ENCODE measurements at places on chromosomes 2 and 18.

DNA sequence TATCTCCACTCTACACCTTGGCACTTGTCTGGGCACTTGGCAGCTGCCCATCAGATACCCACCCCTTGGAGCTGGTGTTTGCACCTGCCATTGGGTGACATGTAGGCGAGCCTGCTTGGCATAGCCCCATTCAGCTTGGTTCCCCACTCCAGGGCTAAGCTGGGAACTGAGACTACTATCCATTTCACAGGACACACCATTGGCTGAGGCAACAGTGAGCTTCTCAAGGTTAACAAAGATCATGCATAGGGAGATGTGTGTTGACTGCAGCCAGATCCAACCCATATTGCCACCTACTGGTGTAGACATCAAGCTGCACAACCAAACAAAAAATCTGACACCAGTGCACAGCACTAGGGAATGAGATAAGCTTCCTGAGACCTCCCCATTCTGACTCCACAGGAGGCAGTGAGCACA lies 1389.8 kb upstream of the TMEFF2 start:
- DNase-seq: peak; percentile 7

DNA sequence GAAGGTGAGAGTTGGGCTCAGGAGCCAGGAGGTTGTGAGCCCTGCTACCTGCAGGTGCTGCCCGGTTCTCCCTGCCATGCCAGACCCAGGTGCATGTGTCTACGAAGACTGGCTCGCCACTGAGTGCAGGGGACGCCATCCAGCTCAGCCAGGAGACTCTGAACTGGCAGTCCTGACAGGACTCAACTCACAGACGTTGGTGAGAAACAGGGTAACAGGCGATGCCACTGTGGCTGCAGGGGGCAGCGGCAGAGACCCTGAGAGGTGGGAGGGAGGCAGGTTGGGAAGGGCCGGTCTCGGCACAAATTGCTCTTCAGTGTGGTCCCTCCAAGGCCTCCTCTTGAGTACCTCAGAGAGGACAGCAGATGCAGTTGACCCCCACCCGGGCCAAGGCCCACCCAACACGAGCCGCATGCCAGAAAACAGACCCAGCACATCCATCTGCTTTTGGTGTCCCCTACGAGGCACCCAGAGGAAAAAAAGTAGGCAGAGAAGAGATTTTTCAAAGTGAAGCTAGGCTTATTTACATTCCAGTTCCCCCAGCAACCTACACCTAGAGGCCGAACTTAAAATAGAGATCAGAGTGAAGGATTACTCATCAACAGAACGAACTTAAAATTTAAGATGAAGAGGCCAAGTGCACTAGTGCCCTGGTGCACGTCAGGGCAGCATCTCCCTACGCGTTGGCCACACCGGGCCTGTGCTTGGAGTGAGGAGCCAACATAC lies 184.8 kb downstream of the SEPTIN10 start:
- no peak for DNase-seq

GRCh38 chr2:950080-950966 lies at the start of gene SNTG2:
Gene SNTG2, plus strand, starts transcription at chr2:950849. Its CDS starts 148 bp downstream, at chr2:950997.
- DNase-seq: no peak

DNA sequence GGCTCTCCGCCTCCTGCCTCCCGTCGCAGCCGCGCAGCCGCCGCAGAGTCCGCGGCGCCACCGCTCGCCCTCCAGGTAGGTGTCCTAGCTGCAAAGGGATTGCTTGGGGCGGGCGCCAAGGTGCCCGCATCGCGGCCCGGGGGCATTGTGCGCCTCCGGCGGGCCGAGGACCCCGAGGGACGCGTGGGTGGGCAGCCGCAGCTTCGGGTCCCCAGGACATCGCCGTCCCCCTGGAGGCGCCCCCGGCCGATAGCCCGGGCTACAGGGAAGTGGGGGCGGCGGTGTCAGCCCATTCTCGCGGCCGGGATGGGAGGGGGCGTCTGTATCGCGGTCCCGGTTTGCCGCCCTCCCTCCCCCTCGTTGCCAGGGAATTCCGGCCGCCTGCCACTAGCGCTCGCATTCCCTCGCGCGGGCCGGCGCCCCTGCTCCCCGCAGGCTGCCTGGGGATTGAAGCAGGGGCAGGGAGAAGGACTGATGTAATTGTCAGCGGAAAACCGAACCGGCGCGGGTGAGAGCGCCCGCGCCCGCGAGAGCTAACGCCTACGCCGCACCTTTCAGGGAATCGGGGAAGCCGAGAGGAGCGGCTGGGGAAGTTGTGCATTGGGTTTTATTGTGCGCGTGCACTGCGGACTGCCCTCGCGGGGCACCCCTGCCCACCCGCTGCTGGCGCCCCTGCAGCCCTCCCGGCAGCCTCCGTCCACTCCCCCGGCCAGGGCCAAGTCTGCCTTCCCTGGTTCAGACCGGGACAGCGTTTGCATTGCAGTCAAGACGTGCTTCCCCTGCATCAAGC lies 483 bp downstream of the OSBPL6 start:
- DNase-seq: peak; percentile 13

DNA sequence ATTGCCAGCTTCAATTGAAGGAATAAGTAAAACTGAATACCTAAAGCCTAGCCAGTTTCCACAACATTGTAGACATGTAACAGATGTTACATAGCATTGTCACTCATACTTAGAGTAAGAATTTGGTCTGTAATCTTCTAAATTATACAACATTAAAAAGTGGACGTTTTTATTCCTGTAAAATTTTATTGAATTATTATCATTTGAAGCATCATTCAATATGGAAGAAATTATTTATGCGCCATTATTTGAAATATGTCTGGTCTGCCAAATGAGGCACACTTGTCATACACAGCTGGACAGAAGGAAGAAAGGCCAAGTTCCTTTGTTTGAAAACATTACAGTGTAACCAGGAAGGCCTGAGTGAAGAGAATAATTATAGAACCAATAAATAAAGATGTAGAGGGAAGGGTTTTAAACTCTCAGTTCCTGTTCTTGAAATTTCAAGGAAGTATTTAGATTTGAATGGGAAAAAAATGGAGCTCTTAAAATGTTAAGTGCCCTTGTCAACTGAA lies 575.5 kb downstream of the LRRTM4 start:
- no peak for DNase-seq

- DNase-seq: no peak
These were observed 130.6 kb downstream of the SPOPL start for GRCh38 chr2:138632066-138632620.

DNA sequence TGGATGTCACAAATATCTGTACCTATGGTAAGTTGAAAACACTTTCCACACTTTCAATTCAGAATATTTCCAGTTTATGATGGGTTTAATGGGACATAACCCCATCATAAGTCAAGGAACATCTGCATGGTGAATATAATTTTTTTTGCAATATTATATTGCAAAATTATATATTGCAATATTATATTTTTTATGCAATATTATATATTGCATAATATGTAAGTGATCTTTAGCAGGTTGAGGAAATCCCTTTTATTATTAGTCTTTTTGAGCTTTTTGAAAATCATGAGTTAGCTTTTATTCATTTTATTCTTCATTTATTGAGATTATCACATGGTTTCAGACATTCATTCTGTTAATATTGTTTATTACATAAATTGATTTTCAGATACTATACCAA lies 342.2 kb upstream of the GALNT5 start:
- no peak for DNase-seq

DNA sequence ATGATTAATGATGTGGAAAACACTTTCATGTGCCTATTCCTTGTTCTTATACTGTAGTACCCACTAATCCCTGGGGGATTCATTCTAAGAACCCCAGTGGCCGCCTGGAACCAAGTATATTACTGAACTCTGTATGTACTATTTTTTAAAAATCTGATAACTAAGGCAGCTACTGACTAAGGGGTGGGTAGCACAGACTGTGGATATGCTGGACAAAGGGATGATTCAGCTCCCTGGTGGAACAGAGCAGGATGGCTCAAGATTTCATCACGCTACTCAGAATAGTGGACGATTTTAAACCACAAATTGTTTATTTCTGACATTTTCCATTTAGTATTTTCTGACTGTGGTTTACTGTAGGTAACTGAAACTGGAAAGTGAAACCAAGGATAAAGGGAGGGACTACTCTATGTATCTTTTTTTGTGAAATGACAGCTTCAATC lies 41.8 kb upstream of the CDC42EP3 start:
- peak; percentile 32 for DNase-seq

DNA sequence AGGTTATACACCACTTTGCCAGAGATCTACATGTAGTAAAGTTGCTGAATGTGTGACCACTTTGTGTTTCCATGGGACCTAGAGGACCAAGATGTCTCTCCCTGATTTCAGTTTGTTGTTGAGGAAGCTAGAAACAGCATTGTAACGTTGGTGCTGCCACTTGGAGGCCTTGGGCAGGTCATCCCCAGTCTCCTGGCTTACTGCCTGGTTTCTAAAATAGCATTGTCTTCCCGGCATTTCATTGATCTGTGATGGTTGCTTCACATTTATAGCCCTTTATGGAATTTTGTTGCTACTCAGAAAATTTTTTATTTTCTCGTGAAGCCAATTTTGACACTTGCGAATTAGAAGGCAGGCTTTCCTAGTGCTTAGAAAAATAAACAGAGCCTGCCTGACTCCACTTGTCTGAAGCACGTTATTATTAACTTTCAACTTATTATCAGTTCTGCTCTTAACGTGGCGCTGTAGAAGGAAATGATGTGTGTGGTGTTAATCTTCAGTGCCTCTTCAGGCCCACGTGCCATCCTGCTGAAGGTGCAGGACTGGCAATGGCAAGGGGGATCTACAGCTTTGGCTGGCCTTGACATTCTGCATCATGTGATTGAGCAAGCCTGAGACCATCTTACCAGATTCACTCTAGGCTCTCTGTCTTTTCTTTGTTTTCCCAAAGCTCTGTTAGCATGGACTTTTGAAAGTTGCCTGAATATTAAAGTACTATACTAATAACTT lies 59.9 kb downstream of the INPP4A start:
- no peak for DNase-seq

GRCh38 chr2:172806493-172806892 lies 70.8 kb downstream of the RAPGEF4 start:
- peak; percentile 61 for DNase-seq

DNA sequence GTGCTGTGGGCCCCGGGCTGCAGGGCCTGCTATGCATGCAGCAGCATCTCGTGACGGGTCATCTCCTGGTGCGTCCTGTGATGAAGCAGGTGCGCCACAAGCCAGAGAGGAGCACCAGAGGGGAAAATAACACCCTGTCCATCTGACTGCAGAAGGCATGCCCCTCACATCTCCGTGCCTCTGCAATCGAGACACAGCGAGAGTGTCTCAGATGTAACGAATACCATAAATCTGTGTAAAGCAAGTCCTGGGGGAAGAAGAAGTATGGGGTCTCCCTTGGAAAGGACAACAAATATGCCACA lies 137.5 kb downstream of the PTGR3 start:
- DNase-seq: no peak

GRCh38 chr2:6054161-6054671 lies 362.0 kb downstream of the SOX11 start:
- DNase-seq: no peak

GRCh38 chr2:169546756-169547155 lies 26.9 kb downstream of the FASTKD1 start:
- no peak for DNase-seq

DNA sequence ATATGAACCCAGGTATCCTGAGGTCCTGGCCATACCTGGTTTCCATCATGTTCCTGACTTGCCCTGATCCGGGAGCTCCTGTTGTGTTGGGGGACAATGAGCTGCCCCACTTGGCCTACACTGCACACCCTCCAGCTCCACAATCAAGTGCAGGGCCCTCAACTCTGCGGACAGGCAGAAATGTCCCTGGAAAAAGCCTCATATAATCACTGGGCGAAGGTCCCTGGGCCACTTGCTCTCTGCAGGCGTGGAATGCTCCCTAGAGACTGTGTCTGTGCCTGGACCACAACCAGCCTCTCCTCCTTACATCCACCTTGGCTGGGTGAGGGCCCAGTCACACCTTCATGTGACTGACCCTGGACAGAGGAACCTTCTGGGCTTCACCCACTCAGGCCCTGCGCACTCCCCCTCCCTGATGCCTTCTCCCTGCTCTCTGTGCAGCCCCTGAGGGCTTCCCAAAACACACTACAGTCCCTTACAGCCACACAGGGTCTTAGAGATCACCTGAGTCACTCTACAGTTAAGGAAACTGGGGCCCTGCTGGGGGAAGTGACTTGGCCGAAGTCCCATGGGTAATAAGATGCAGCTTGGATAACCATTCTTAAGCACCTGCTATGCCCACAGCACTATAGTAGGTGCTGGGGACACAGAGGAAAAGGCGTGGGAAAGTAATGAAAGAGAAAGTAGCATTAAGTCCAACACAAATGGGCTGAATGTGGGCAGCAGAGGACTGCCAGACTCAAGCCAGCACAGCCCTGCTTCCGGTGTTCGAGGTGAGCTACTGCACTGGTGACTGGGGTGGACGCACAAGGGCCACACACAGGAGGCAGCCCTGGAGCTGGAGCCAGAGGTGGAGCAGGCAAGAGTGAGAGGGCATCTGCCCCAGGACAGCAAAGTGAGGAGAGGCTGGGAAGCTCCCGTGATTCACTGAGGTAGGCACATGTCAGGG lies 9.8 kb downstream of the BOLA3 start:
- DNase-seq: no peak

DNA sequence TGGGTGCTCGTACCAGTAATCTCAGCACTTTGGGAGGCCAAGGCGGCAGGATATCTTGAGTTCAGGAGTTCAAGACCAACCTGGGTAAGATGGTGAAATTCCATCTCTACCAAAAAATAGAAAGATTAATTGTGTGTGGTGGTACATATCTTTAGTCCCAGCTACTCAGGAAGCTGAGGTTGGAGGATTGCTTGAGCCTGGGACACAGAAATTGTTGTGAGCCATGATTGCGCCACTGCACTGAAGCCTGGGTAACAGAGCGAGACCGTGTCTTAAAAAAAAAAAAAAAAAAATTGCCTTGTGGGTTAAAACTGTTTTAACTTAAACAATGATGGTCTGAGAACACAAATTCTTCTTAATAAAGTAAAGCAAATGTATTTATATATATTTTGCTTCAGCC lies 49.6 kb downstream of the ATP9B start:
- DNase-seq: no peak

DNA sequence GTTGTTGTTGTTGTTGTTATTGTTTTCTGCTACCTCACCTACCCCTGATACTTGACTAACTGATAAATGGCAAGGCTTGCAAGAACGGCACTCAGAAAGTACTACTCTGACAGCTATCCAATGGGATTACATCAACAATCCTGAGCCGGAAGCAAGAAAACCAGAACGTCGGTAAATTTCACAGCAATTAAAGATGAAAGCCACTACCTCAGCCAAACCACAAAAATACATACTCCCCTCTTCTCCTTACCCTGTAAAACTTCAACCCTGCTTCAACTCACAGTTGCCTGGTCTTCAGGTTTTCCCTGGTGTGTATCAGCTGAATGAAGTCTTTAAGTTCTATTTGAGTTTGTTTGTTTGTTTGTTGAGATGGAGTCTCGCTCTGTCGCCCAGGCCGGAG lies 293.7 kb upstream of the RND3 start:
- DNase-seq: no peak

- no peak for DNase-seq
These were observed 592.3 kb upstream of the ID2 start for GRCh38 chr2:8089596-8089995.

GRCh38 chr2:9909106-9909505 lies 42.4 kb upstream of the GRHL1 start:
- DNase-seq: no peak

- DNase-seq: no peak
These were observed 21.1 kb downstream of the GPR45 start for GRCh38 chr2:105262651-105263091.

GRCh38 chr2:10084223-10084865 lies 4.1 kb upstream of the CYS1 start:
- DNase-seq: no peak

- DNase-seq: no peak
These were observed 347.7 kb downstream of the KIAA1328 start for GRCh38 chr18:37176621-37176934.

Measured in LoVo (cell line).